ENCODE measurements at places on chromosomes 6 and 20.

- no peak for DNase-seq
Observed at GRCh38 chr6:27791182-27791943, 120.8 kb downstream of the OR2B2 start.

GRCh38 chr6:147135211-147135681 lies 69.0 kb upstream of the STXBP5 start:
- DNase-seq = no peak

GRCh38 chr6:55895972-55896730 lies 20.8 kb upstream of the BMP5 start:
- no peak for DNase-seq

- no peak for DNase-seq
Observed at GRCh38 chr6:101380897-101381630, 12.4 kb upstream of the GRIK2 start.

DNA sequence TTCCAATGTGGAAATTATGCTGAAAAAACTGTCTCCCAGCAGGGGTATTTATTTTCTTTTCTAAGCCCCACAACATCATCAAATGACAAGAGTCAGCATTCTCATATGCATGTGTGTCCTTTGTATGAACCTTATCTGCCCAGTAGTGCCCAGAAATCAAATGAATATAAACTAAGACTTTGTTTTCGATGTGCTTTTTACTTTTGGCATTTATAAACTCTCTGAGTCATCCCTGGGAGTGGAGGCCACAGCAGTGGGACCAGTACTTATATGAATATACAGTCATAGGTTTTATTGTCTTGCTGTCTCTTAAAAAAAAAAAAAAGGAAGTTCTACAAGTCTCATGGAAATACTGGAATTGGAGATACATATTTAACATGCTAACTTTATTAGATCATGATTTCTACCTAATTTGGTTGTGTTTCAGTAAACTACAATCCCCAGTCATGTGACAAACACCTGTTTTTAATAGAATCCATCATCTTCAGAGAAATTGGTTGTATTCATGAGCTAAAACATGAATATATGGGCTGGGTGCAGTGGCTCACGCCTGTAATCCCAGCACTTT lies 99.2 kb upstream of the TMEM181 start:
- DNase-seq = no peak

Measured in activated CD4-positive, CD25-positive, alpha-beta regulatory T cell treated with anti-CD3 and anti-CD28 coated beads, Interleukin-2, amount 50 U/mL, for 16 hours (primary cell).